ENCODE measurements at places on chromosomes 16 and 17. TPM values are rescaled to one million over a fixed set of nuclear protein-coding genes. Genes with fewer than 3 reads are reported as not detected.
A peak's percentile ranks its signal among the peaks of the same experiment; 100 is the strongest.

DNA sequence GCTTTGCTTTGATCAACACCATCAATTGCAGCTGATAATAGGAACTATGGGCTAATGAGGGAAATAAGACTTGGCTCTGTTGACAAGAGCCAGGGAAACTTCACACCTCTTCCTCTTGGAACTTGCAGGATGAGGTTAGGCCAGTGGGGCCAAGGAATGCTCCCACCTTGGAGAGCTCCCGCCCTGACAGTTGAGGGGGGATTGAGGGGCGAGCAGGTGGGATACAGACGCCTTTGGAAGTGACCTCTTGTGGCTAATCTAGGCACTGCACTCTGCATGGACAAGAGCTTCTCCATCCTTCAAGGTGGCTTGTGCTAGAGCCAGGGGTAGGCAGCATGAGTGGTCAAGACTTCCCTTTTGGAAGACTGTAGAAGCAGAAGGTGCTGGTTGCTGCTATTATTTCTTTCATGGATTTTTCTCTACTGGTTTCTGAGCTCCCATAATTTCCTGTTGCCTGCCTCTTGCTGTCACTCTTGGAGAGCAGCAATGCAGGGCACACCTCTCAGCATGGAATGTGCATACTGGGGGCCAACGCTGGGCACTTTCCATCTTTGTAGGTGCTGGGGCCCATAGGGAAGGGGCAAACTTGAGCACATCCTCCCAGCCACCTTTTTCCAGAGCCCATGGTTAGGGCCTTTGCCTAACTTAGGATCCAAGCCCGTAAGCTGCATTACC lies 2.3 kb upstream of the PHF12 start:
- DNase-seq, result peak; percentile 70

Gene TRAPPC1
- total RNA-seq, result 70.3 TPM

DNA sequence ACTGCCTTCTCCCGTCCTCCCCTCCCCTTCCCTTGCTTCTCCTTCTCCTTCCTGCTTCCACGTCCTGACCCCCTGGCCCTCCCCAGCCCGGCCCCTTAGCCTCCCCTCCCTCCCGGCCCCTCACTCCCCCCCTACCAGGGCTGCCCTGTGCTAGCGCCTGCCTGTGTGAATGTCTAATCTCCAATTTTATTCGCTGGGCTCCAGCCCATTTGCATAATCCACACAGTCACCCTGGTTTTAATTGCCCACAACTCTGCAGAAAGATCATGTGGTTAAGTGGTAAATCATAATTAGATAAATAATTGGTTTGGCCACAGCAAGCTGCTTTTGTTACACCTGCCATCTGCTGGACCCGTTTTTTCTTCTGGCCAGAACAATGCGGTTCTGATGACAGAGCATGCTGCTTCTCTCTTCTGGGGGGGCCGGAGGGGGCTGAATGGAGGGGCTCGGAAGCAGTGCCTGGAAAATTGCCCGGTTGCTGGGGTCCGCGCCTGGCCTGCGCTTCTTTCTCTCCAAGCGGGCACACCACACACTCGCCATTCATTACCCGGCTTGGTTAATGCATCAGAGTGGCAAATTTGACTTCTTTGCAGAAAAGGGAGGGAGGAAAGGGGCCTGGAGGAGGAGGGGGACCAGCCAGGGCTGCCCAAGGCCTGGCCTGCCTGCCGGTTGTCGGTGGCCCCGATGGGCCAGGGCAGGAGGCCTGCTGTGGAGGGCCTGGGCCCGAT lies 19.5 kb upstream of the GSE1 start:
- DNase-seq, result no peak

DNA sequence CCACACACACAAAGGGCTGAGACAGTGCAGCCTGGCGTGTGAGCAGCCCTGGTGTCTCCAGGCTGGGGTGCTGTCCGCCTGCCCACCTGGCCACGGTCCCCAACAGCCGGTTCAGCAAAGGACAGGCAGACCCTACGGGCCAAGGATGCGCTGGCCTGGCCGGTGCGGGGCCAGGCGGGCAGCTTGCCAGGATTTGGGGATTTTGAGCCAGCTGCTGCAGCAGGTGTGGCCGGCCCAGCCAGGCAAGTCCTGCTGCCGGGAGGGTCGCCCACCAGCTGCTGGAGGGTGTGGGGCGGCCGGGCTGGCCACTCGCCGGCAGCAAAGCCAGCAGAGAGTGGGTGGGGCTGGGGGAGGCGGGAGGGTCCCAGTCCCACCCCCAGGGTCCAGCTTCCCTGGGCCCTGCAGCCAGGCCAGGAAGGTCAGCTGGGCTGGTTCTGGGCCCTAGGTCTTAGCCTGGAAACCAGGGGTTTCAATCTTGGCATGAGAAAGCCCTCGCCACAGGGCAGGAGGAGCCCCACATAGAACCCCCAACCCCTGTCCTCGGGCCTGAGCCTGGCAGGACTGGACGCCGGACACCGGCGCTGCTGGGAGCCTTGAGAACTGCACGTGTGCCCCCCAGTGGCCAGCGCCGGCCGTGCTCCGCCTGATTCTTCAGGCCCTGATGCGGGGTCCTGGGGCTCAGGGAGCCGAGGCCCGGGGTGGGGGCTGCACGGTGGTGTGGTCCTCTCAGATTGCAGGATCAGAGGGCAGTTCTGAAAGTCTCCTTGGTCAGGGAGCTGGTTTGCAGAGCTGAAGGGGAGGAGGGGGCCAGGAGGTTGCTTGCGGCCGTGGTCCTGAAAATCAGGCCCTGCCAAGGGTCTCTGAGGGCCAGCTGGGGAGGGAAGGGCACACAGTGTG lies 17.6 kb upstream of the SSTR5 start:
- peak; percentile 91 for DNase-seq

DNA sequence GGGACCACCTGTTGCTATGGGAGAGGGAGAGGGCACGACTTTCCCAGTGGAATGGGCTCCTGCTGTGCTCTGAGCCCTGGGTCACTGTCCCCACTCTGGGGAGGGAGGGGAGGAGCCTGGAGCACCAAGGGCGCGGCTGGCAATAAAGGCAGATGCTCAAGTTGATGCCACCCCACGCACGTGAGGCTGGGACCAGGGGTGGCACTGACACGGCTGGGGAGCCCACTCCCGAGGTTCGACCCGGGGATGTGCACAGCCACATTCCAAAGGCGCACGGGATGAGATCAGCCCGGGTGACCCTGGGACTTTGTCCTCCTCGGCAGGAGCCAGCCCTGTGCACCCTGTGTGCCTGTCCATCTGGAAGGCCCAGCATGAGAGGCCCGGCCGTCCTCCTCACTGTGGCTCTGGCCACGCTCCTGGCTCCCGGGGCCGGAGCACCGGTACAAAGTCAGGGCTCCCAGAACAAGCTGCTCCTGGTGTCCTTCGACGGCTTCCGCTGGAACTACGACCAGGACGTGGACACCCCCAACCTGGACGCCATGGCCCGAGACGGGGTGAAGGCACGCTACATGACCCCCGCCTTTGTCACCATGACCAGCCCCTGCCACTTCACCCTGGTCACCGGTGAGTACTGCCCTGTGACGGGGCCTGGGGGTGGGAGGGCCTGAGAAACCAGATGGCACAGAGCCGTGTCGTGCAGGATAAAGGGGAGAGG lies at the start of gene ENPP7:
TSS of gene ENPP7 (plus strand) at position 175 of the 715 bp plus-strand sequence. CDS start at position 372, 197 bp downstream.
- no peak for DNase-seq

GRCh38 chr16:4392382-4393239 lies 21.0 kb downstream of the VASN start:
- peak; percentile 74 for DNase-seq

GRCh38 chr16:75580-76501 lies 2.2 kb upstream of the MPG start:
- DNase-seq, result peak; percentile 89

- DNase-seq, result peak; percentile 68
Observed at GRCh38 chr17:69733171-69734012, 318.9 kb downstream of the MAP2K6 start.

Data from aorta (tissue), 5 donors.